ENCODE measurements at places on chromosomes 7 and 10. TPM values are rescaled to one million over a fixed set of nuclear protein-coding genes. Genes with fewer than 3 reads are reported as not detected.

The IQUB gene
- total RNA-seq = 0.05 TPM

The PTPRZ1 gene
- not detected for total RNA-seq

The MYH16 gene
- 0.25 TPM for total RNA-seq

The TNRC18 gene
- 62.3 TPM for total RNA-seq

The FBXL13 gene
- 0.38 TPM for total RNA-seq

The TCAF2 gene
- 1.8 TPM for total RNA-seq

The GPER1 gene
- total RNA-seq = 1.4 TPM

The GPR26 gene
- not detected for total RNA-seq

The HGF gene
- not detected for total RNA-seq

The SGCE gene
- 49.9 TPM for total RNA-seq

The HOGA1 gene
- total RNA-seq = 2.3 TPM

The SLC29A4 gene
- total RNA-seq = 15.7 TPM
